Esophagus mucosa (tissue), 1 donor: ENCODE measurements at places on chromosomes 16 and 17.

GRCh38 chr16:24214992-24215391 lies 41.1 kb upstream of the CACNG3 start:
- no peak for ATAC-seq

GRCh38 chr16:12535535-12536411 lies 267.9 kb downstream of the CPPED1 start:
- peak; percentile 55 for ATAC-seq

GRCh38 chr17:45896803-45897693 lies 2.7 kb downstream of the MAPT start:
- ATAC-seq, result no peak

DNA sequence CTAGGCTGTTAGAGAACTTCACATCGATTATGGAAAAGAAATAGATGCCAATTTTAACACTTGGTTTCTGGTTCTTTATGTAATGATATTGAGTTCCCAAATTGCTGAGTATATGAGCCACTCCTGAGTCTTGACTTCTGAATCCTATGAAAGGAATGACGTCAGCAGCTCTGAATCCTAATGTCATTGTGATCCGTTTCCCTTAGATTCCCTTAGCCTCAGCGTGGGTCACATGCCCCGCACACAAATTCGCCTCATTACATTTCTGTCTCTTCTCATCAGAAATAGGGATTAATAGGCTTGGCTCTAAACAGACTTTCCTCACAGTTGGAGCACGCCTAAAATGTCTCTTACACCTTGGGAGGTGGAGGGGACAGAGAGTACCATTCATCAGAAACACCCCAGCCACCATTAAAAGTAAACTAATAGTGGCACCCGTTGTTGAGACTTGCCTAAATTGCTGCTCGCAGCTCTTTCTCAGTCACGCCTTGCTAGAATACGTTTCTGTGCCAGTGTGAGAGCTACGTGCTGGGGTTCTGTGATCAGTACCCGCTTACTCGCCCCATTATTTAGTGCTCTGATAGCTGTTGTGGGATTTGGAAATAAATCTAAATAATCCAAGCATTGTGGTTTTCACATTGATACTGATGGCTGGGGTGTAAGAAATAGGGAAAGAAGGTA lies 7.1 kb downstream of the MRM3 start:
- ATAC-seq, result peak; percentile 18

- ATAC-seq, result no peak
These were observed 15.9 kb downstream of the CYB561 start for GRCh38 chr17:63430223-63430622.

DNA sequence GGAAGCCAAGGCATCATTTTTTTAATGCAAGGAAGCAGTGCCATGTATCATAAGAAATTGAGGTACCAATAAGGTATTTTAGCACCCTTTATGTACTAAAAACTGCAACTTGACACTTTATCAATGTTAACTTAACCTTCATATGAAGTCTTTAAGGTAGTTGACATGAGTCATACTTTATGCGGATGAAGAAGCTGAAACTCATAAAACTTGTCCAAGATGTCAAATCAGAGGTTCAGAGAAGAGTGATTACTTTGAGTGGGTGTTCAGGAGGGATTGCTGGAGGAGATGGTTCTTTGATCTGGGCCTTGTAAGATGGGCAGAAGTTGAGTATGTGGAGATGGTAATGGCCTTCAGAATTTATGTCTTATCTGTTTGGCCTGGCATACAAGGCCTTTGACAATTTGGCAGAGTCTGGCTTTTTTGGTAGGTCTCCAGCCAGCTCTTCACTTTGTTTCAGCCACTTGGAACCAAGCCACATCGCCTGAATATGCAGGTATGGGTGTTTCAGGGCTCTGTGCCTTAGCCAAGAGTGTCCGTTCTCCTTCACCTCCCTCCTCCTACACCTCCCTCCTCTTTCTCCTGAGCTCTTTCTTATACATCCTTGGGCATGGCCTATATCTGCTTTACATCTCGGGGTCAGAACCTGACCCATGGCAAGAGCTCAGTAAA lies 23.7 kb downstream of the YPEL2 start:
- no peak for ATAC-seq

DNA sequence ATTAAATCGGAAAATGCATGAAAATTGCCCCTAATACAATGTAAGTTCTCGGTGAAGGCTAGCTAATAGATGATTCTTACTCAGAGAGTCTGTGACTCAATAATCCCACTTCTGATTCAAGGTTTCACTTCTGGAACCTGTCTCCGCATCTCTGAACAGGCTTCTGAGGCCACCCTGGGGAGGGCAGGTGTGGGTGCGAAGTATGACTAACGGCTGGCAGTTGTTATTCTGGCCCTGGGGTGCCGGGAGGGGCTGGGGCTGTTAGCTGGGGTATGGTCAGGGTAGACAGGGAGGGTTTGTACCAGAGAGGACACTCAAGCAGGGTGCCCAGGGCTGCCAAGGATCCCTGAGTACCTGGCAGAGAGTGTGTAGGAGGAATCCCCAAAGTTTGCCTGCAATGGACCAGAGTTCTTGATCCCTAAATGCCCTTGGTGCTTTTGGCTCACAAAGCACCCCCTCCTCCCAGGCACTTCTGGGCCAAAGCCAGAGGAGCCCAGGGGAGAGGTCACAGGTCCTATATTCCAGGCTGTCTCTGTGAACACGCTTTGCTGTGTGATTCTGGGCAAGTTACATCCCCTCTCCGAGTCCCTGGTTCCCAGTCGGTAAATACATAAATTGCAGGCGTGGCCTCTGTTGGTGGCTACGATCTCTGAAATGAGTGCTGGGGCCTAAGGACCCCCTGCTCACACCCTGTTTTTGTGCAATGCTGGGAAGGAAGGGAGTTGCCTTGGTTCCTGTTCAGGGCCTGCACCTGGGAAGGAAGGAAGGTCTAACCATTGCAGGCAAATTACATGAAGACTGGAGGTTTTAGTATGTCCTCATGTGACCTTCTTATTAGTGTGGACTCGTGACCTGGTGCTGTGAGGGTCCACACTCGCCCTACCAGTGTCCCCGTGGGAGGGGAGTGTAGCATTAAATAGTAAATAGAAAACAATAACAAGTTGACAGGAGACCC lies 49.9 kb upstream of the CPNE2 start:
- peak; percentile 83 for ATAC-seq

- peak; percentile 88 for ATAC-seq
These were observed 21.7 kb upstream of the USP36 start for GRCh38 chr17:78862073-78863023.

GRCh38 chr17:69333561-69333960 lies 6.6 kb upstream of the ABCA5 start:
- no peak for ATAC-seq

DNA sequence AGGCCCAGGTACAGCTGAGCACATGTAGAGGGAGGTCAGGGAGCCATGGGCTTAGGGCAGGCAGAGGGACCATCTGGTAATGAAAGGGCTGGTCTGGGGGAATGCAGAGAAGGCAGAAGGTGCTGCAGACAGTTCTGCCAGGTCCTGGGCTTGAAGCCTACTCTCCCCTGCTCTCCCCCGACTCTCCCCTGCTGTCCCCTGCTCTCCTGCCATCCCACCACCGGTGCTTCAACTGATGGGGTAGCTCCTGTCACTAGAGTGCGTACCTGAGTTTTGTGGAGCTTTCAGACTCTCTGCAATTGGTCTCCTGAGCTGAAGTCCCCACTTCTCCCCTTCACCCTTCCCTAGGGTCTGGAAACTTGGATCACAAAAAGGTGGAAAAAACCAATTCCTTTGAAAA lies 37.3 kb upstream of the PHOSPHO1 start:
- ATAC-seq, result no peak

GRCh38 chr17:41653892-41654677 lies 29.7 kb upstream of the KRT17 start:
- ATAC-seq, result peak; percentile 76

DNA sequence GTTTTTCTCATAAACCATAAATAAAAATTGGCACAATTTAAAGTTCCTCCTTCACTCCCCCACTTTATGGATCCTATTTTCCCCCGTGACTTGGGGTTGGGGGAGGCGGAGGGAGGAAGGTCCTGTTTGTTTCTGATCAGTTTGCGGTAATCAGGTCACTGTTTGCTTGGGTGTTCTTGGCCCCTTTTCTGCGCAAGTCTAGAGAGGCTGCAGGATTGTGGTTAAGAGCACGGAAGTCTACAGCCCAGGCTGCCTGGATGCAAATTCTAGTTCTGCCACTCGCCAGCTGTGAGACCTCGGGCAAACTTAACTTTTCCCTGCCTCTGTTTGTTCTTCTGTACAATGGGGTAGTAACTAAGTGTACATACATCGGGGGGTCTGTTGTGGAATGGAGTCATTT lies 12.1 kb downstream of the ATP2C2 start:
- no peak for ATAC-seq

DNA sequence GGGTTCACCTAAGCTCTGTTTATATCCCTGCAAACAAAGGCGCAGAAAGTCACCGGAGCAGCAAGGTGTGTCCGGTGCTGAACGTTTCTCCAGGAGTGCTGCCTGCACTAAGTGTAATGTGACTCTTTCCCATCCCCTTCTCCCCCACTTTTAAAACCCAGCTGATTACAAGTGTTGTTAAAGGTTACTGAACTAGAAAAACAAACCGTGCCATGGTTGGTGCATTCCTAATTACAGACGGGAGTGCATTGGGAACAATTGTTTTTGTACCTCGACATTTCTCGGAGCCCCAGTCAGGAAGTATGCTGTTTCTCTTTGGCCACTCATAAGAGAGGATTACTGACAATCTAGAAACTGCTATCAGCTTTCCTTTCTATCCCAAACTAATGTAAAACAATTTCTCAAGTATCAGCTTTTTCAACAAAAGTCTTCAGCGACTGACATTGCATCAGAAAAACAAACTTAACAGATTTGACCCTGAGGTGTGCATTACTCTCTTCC lies 441.0 kb upstream of the SALL1 start:
- ATAC-seq, result no peak

DNA sequence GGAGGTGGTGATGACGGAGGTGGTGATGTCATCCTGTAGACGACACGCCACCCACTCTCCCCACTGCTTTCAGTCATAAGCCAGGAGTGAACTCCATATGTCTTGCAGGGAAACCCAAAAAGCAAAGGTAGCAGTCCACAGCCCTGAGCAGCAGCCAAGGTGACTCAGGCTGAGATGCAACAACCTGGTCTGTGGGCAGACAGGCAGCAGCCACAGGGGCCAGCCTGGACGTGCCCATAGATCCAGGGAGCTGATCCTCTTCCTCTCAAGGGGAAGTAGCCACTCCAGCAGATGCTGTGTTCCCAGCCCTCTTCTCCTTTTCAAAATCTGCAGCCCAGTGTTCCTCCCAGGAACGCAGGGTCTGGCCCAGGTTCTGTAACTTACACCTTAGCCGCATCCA lies 17.3 kb upstream of the CIITA start:
- peak; percentile 73 for ATAC-seq

DNA sequence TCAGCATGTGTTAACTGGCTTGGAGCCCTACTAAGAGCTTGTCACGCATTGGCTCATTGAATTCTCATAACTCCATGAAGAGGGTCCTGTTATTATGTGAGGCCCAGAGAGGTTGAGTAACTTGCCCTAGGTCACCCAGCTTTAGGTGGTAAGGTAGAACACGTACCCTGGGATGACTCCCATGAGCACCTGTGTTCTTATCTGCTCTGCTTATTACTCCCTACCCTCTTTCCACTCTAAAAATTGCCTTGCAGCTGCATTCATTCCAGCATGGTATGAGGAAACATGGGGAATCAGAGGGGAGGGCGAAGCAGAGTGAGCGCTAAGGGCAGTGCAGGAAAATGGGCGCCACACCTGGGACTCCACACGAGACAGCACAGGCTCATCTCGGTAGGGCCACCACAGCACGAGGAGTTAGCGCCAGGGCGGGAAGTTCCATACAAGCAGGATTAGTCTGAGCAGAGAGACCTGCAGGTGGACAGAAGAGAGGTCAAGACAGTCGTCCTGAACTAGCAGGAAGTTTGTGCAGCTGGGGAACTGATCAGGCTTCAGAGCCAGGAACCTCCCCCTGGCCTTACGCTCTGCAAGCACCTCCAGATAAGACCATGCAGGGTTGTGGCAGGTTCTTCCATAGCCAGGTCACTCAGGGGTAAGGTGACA lies 10.1 kb downstream of the COPZ2 start:
- ATAC-seq, result no peak

- ATAC-seq, result peak; percentile 9
These were observed 24.1 kb upstream of the ABR start for GRCh38 chr17:1203967-1204291.

DNA sequence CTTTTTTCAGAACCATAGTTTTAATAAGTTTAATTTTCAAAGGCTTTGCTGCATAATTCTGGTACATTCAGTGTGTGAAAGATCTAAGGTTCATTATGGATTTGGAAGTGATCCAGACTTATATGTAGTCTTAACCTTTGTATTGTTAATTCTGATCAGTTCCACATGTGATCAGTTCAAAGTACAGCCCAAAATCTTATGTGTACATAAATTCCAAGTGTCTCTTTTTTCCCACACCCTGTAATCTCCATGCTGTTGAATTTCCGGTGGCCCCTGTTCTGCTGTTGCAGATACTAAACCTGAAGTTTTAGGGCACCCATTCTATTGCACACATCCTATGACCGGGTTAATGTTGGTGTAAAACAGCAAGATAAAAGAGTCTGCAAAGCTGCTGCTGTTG lies 1147.5 kb upstream of the CDH8 start:
- no peak for ATAC-seq

DNA sequence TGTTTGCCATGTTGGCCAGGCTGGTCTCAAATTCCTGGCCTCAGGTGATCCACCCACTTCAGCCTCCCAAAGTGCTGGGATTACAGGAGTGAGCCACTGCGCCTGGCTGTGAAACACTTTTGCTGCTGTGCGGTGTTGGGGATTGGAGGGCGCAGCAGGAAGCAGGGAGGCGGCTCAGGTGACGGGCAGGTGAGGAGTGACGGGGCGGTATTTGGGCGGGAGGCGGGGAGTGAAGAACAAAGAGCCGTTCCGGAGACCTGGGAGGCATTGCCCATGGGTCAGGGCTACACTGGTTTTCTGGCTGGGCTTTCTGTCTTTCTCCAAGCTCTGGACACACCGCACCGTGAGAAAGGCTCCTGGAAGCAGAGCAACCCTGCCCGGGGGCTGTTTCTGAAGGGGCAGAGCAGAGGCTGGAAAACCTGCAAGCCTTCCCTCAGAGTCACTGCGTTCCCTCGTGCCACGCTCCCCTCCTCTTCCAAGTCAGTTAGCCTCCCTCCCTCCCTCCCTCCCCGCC lies 22.1 kb downstream of the CRISPLD2 start:
- ATAC-seq, result peak; percentile 79

DNA sequence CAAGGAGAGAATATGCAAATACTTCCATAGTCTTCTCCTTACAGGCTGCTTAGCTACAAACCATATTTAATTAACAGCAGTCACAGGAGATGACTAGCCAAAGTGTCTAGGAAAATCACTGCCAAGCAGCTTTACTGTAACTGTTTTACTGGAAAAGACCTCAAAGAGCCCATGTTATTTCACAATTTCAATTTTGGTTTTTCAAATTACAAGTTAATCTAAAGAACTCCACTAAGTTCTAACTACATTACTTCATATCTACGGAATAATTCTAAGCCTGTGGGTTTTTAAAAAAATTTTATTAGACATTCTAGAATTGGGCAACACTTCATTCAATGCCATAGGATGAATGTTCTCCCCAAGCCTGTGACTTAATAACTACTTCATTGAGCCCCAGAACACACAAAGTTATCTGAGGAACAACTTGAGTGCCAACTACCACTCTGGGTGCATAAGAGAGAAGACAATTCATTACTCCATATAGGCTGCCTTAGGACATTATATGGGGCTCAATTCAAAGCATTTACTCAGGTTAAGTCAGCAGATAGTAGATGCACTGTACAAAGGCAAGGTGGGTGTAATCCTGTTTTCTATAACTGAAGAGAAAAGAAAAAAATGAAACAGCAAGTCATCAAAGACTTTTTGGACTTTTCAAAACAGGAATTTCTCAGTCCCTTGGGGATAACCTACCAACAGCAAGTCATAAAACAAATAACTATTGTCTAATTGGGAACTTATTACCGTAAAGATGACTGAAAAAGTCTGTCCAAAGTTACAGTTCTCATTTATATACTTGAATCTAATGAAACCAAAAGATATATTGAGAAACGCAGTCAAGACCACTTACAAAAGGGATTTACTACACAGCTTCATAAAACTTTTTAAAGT lies 33.0 kb downstream of the STAT3 start:
- no peak for ATAC-seq
